Activated gamma-delta T cell (primary cell): ENCODE measurements at places on chromosomes 3 and 15.

GRCh38 chr3:65776494-65776893 is 262.2 kb downstream of the MAGI1 start:
- no peak for DNase-seq

DNA sequence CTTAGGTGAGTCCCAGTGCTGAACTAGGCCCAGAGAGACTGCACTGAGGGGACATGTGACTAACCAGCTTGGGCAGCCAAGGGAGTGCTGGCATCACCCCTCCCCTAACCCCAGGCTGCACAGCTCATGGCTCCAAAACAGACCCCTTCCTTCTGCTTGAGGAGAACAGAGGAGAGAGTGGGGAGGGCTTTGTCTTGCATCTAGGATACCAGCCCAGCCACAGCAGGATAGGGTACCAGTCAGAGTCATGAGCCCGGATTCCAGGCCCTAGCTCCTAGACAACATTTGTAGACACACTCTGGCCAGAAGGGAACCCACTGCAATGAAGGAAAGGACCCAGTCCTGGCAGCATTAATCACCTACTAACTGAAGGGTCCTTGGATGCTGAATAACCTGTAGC is 49.9 kb upstream of the PLSCR4 start:
- no peak for DNase-seq

- DNase-seq, result no peak
These were observed 70.2 kb upstream of the WNT7A start for GRCh38 chr3:13950042-13950441.

DNA sequence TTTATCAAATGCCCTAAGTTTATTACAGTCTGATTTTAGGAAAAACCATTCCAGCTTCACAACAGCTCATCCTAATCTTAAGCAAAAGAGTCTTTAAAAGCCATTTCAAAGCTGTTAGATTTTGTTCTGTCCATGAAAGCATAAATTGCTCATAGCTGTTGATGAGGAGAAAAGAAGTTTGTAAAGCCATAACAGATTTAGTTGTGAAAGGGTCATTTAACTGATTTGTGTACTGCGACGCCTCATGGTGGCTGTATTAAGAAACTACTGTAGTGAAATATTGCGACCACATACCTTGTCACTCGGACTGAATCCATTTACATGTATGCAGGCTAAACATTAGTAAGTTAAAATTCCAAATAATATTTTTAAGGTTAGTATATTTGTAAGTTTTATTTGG is 20.9 kb downstream of the BBX start:
- no peak for DNase-seq

- no peak for DNase-seq
These were observed 107.0 kb downstream of the PTPRG start for GRCh38 chr3:61668317-61668864.

GRCh38 chr3:104101736-104102135 is 1265.0 kb upstream of the ALCAM start:
- no peak for DNase-seq

DNA sequence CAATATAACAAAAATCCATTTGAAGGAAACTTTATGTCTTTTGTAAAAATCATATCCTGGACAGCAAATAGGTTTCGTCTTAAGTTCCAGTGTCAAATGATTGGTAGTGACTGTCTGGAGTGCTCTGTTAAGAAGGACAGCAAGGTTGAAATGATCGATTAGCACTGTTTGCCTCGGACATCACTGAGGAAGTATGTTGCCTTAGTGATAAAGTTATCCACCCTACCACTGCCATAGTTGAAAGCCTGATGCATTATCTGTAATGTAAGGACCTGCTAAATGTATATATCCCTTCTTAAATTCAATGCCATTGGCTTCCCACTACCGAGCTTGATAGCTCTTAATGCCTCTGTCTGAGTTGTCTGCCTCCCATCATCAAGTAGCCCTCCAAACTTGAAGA is 70.0 kb downstream of the CFAP20DC start:
- no peak for DNase-seq

GRCh38 chr3:157632075-157632474 is 128.9 kb upstream of the VEPH1 start:
- DNase-seq, result no peak

DNA sequence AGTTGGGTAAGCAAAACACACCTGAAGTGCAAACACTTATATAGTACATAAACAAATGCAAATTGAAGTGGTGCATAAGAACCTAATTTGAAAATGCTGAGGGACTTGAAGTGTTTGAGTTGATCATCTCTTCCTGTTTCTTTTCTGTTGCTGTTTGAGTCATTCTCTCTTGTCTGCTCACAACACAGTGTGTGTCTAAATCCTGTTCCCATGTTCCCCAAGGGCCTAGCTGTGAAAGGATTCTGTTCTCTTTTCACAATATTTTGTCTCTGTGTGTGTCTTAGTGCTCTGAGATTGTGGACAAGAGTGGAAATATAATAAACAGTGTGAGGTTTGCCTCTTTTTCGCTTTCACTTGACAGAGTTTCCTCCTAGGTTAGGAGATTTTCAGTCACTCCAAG is 6.1 kb downstream of the CD96 start:
- no peak for DNase-seq

DNA sequence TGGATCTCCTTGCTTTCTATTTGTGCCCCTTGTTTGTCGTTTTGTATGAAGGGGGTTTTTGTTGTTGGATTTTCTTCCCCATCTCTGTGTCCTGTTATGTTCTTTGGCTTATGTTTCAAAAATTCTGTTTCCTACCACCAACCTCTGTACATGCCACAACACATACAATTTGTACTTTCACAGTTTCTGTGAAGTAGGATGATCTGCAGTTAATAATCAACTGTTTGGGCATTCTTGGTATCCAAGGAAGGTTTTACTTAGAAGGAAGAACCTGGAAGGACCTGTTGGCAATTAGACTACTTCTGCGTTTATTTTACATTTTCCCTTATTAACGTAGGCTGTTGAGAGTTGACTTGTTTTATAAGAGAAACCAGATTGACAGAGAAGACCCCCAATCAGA is 8.3 kb downstream of the SETD5 start:
- no peak for DNase-seq

- DNase-seq, result no peak
These were observed 963.7 kb downstream of the PLOD2 start for GRCh38 chr3:145197051-145197820.

DNA sequence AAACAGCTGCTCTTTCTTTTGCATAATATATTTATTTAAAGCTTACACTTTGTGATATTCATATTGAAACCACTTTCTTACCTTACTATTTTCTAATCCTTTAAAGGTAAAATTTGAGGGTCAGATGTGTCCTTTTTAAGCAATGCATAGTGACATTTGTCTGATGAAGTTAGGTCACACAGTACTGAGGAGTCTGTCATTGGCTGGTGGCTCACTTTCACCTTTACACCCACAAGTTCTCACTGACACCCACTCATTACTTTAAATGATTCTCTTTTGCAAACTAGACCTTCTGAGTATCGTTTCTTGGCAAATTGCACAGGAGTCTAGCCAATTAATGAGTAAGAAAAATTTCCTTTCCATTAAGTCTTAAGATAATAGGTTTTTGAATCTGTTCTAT is 758.3 kb upstream of the ARPP21 start:
- no peak for DNase-seq

- DNase-seq, result no peak
These were observed 213.0 kb downstream of the PCCB start for GRCh38 chr3:136463170-136463569.

DNA sequence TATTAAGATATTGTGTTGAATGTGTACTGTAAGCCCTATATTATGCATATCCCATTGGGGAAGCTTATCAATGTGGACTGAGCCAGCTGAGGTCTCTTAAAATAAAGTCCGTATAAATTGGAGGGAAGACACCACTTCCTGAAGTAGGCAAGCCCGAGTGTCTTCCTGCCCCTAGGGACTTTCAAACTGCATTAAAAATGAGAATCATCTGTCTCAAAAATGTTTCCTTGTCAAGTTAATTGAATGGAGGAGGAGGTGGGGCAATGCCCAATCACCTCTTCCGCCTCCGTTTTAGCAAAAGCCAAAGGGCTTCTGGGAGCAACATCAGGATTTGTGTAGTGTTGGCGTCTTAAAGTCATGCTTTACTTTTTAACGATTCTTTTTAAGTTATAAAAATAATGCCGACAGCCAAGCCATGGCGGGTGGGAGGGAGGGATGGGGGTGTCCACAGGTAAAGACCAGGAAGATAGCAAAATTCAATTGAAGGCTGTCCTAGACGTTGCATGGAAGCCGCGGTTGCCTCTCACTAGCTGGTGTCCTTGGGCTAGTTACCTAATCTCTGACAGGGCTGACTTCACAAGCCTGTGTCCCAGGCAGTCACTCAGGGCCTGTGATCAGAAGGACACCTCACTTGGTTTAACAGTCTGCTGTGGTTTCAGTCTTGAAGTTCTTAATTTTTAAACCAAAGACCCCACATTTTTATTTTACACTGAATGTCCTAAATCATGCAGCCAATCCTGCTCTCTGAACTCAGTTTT is 524.9 kb upstream of the PROK2 start:
- DNase-seq, result no peak

GRCh38 chr3:8357859-8358258 is 143.8 kb upstream of the LMCD1 start:
- DNase-seq, result no peak

- no peak for DNase-seq
These were observed 40.5 kb upstream of the IGSF10 start for GRCh38 chr3:151501171-151501922.

- no peak for DNase-seq
These were observed 23.1 kb downstream of the SST start for GRCh38 chr3:187646906-187647660.

DNA sequence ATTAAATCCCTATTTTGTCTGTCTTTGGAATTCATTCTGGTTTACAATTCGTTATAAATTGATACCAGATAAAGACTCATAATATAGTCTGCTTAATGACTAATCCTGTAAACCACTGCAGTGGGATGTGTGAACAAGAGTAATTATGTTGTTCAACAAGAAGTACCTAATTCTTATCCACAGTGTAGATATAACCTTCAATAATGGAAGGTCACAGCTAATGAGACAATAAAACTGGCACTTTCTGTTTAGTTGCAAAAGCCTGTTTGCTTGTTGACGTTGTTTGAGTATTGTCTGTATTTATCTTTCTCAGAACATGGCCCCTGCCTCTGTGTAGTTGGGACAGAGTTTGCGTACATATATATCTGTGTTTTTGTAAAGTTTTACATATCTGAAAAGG is 26.7 kb downstream of the PIAS1 start:
- DNase-seq, result no peak

GRCh38 chr3:104291437-104291851 is 1075.3 kb upstream of the ALCAM start:
- no peak for DNase-seq
